ENCODE measurements at places on chromosomes 11 and 22. TPM values are rescaled to one million over a fixed set of nuclear protein-coding genes. Genes with fewer than 3 reads are reported as not detected.

The GPHA2 gene
- polyA plus RNA-seq = not detected

The LMNTD2 gene
- polyA plus RNA-seq = 1.2 TPM

The BATF2 gene
- 0.97 TPM for polyA plus RNA-seq

The SCGB1D2 gene
- not detected for polyA plus RNA-seq
